ENCODE measurements at places on chromosomes 11 and 22. TPM values are rescaled to one million over a fixed set of nuclear protein-coding genes. Genes with fewer than 3 reads are reported as not detected.

DNA sequence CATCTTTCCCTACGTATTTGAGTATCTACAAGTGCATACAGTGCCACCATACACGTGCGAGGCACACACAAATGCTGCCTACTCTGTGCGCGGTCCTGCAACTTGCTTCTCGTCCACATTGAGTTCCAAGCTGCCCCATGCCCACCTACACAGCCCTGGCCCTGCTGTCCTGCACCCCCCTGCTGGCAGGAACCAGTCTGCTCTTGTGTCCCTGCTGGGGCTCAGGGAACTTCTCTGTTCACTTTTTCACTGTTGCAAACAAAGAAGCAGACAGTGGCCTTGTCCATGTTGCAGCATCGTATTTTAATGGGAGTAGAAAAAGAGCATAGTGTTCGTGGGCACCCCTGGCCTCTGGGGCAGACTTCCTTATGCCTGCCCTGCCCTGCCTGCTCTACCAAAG lies 14.0 kb downstream of the CPT1A start:
- H3K27ac ChIP-seq = no peak overlapping the region
- H3K27me3 ChIP-seq = no peaks in the 10 kb centered on the region
- H3K4me3 ChIP-seq = no peak overlapping the region
- H3K36me3 ChIP-seq = no peaks in the 10 kb centered on the region

- H3K27ac ChIP-seq = no peak overlapping the region
- no peaks in the 10 kb centered on the region for H3K4me1 ChIP-seq
- peak; percentile 47 for DNase-seq
- no peaks in the 10 kb centered on the region for H3K36me3 ChIP-seq
- no peak overlapping the region for H3K4me3 ChIP-seq
Observed at GRCh38 chr11:109697140-109697843, 275.3 kb downstream of the C11orf87 start.

SEPTIN5 gene
- 11.5 TPM for total RNA-seq

DNA sequence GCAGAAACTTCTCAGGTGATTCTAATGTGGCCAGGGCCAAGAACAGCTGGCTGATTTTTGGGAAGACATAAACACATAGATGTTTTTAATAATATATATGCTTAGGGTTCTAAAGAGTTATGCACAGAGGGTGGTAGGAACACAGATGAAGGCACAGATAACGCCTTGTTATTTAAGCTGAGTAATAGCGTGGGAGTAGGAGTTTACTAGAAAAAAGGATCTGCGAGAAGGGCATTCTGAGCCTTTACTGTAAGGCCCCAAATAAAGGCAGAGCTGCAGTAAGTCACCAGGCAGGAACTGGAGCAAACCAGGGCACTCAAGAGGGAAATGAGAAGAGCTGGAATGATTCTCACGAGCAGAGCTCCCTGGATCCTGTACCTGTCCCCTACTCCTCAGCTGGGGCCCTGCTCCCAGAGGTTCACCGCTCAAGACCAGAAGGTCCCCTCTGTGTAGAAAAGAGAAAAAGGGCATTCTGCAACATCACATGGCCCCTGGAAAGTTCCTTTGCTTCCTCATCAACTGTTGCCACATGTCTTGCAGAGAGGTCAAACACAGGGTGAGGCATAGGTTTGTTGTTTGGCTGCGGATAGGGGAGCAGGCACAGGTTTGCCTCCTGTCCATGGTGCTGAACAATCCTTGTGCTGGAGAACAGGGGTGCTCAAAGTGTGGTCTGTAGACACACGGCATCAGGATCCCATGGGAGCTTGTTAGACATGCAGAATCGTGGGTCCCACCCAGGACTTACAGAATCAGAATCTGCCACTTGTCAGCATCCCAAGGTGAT lies 125.7 kb downstream of the TENM4 start:
- no peaks in the 10 kb centered on the region for H3K27me3 ChIP-seq
- no peaks in the 10 kb centered on the region for H3K4me1 ChIP-seq
- H3K4me3 ChIP-seq = no peak overlapping the region
- no peak for DNase-seq

SERPIND1 gene
- not detected for total RNA-seq

PITPNM1 gene
- total RNA-seq = 83.3 TPM

DNA sequence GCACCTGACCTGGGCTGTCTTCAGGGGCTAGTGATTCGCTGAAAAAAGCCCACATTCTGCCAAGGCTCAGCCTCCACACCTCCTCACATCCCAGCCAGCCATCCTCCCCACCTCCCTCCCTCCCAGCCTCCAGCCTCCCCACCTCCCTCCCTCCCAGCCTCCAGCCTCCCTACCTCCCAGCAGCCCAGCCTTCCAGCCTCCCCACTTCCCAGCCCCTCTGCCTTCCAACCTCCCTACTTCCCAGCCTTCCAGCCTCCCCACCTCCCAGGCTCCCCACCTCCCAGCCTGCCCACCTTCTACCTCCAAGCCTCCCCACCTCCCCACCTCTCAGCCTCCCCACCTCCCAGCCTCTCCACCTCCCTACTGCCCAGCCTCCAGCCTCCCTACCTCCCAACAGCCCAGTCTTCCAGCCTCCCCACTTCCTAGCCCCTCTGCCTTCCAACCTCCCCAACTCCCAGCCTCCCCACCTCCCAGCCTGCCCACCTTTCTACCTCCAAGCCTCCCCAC lies 33.7 kb upstream of the TH start:
- no peaks in the 10 kb centered on the region for H3K36me3 ChIP-seq
- DNase-seq = no peak
- no peak overlapping the region for H3K4me3 ChIP-seq
- no peaks in the 10 kb centered on the region for H3K27me3 ChIP-seq
- H3K4me1 ChIP-seq = no peaks in the 10 kb centered on the region

- no peaks in the 10 kb centered on the region for H3K36me3 ChIP-seq
- no peaks in the 10 kb centered on the region for H3K27me3 ChIP-seq
- peak overlapping the region; percentile 100 for H3K27ac ChIP-seq
- H3K4me1 ChIP-seq = peaks cover 30% of the 10 kb centered on the region
- peak overlapping the region; percentile 79 for H3K4me3 ChIP-seq
Observed at GRCh38 chr11:33256031-33256812, 959 bp upstream of the HIPK3 start.

DNA sequence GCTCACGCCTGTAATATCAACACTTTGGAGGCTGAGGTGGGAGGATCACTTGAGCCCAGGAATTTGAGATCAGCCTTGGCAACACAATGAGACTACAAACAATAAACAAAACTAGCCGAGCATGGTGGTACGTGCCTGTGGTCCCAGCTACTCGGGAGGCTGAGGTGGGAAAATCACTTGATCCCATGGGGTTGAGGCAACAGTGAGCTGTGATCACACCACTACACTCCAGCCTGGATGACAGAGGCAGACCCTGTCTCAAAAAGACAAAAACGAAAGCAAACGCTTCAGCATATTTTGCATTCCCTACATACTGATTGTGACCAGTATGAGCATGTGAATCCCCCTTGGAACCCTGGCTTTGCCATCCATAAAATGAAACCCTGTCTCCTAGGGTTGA lies 33.9 kb upstream of the MN1 start:
- peaks cover 13% of the 10 kb centered on the region for H3K36me3 ChIP-seq
- H3K27ac ChIP-seq = no peak overlapping the region
- H3K27me3 ChIP-seq = no peaks in the 10 kb centered on the region

HYLS1 gene
- total RNA-seq = 3.8 TPM

GRCh38 chr22:46465345-46465720 lies 72.1 kb downstream of the CELSR1 start:
- no peak for DNase-seq
- H3K36me3 ChIP-seq = no peaks in the 10 kb centered on the region
- H3K27ac ChIP-seq = no peak overlapping the region
- H3K4me3 ChIP-seq = no peak overlapping the region
- peaks cover 6% of the 10 kb centered on the region for H3K4me1 ChIP-seq
- H3K27me3 ChIP-seq = no peaks in the 10 kb centered on the region

DNA sequence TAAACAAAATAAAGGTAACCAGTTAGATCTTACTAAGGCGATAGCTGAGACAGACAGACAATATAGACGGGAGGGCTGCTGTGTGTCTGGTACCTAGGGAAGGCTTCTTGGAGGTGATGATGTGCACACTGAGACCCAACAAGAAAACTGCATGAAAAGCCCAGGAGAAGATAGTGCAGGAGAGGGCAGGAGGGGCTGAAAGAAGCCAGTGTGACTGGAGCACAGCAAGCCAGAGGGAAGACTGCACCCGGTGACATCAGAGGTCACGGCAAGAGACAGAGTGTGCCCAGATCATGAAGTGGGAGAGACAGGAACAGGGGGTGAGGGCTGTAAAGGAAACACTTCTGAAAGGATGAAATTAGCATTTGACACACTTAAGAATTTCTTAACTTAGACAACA lies 266.3 kb downstream of the BRD1 start:
- H3K36me3 ChIP-seq = no peaks in the 10 kb centered on the region
- no peaks in the 10 kb centered on the region for H3K4me1 ChIP-seq
- H3K27me3 ChIP-seq = no peaks in the 10 kb centered on the region
- H3K4me3 ChIP-seq = no peak overlapping the region
- H3K27ac ChIP-seq = no peak overlapping the region

DNA sequence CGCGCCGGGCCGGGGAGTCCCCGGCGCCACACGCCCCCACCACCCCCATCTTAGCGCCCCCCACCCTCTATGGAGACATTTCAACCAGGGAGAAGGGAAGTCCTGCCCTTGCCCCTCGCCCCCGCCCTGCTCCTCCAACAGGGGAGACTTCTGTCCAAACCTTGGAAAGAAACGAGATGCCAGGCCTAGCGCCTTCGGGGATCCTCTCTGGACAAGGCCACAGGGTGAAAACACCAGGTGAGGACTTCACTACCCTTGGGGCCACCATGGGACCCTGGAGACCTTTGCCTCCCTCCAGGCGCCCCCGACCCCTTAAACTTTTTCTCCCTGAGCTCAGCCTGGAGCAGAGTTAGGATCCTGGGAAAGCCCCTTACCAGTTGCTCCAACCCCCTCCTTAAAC lies 11.6 kb upstream of the NPAS4 start:
- no peak for DNase-seq
- peaks cover 15% of the 10 kb centered on the region for H3K4me1 ChIP-seq
- no peak overlapping the region for H3K27ac ChIP-seq
- H3K4me3 ChIP-seq = no peak overlapping the region
- H3K27me3 ChIP-seq = peaks cover 45% of the 10 kb centered on the region
- no peaks in the 10 kb centered on the region for H3K36me3 ChIP-seq

DNA sequence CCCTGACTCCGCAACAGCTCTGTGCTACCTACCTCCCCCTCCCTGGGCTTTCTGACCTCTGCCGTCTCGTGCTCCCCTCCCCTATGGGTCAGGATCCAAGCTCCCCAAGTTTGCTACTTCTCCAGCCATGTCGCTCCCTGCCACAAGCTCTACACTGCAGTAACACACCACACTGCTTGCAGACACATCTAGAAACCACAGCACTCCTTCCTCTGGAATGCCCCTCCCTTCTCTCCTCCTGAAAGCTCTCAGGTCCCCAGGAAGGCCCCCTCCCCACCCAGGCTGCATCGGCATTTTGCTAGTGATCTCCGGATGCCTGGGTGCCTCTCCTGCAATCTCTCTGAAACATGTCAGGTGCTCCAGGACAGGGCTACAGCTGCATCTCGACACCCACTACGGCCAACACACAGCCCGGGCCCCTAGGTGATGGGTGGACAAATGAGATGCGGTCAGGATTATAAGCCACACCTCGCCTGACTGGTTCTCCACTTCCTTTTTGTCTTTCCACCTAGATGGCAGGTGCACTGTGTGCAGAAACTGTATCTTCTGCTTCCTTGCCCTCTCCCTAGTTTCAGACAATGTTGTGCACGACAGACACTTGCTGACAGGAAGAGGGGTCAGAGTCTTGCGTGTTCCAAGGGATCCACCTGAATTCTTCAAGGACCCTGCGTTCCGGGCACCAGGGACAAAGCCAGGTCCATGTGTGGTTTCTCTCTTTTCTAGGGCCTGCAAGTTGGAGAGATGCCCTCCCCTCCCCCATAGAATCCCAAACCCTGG lies 22.9 kb downstream of the RPUSD4 start:
- H3K4me3 ChIP-seq = no peak overlapping the region
- H3K27me3 ChIP-seq = no peaks in the 10 kb centered on the region
- H3K36me3 ChIP-seq = peaks cover 79% of the 10 kb centered on the region
- no peak overlapping the region for H3K27ac ChIP-seq
- peaks cover 5% of the 10 kb centered on the region for H3K4me1 ChIP-seq

DNA sequence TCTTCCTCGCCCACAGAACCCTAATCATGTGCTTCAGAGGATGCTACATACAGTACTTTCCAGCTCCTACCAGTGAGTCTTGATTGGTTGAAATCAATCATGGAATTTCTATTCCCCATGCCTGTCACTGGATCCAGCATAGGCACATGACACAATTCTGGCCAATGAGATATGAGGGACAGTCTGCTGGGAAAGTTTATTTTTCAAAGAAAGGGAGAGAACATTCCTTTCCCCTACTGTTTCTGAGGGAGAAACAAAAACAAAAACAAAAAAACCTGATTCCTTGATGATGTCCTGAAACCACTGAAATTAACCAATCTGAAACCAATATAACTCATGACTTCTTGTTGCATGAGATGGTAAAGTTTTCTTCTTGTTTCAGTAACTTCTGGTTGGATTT lies 3.3 kb upstream of the RCN1 start:
- no peaks in the 10 kb centered on the region for H3K27me3 ChIP-seq
- peaks cover 7% of the 10 kb centered on the region for H3K4me1 ChIP-seq
- H3K4me3 ChIP-seq = no peak overlapping the region
- H3K27ac ChIP-seq = no peak overlapping the region

- H3K27me3 ChIP-seq = no peaks in the 10 kb centered on the region
- no peak for DNase-seq
- H3K36me3 ChIP-seq = no peaks in the 10 kb centered on the region
- H3K4me3 ChIP-seq = no peak overlapping the region
- H3K27ac ChIP-seq = no peak overlapping the region
Observed at GRCh38 chr22:33984211-33984610, 63.9 kb upstream of the LARGE1 start.

ZNF214 gene
- 0.70 TPM for total RNA-seq

DNA sequence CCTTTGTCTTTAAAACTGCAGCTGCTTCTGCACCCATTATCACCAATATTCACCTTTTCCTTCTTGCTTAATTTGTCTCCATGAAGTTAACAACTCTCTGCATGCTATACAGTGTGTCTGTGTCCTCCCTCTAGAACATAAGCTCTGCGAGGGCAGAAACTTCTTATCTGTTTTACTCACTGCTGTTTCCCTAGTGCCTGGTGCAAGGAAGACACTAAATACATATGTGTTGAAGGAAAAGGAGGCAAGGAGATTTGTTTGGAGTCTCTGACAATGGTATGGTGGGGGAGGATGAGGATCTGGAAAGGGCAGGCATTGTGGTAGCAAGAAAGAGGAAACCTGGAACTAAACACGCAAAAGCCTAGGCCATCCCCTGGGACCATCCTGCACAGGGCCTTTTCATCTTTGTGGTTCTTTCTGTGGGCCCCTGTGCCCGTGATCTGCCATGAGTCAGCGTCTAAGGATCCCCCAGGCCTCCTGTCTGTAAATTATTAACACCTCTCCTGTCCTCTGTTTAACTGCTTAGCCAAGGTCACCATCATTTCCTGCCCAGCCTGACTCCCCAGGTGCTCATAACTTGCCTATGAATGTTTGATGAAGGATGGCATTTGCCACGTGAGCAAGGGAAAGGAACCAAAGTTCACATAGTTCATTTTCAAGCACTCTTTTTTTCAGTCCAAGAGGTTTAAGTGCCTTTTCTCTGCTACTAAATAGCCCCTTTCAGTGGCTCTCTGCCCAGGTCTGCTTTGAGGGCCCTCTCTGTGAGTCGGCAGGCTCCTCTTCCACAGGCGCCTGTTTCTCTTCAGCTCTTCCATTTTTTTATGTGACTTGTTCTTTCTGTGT lies 131.1 kb downstream of the RASSF10 start:
- no peak overlapping the region for H3K27ac ChIP-seq
- H3K36me3 ChIP-seq = no peaks in the 10 kb centered on the region
- H3K27me3 ChIP-seq = peaks cover 54% of the 10 kb centered on the region

MMP12 gene
- 8.9 TPM for total RNA-seq

GRCh38 chr11:69450064-69450856 lies 31.2 kb upstream of the LINC01488 start:
- peaks cover 32% of the 10 kb centered on the region for H3K4me1 ChIP-seq
- no peak overlapping the region for H3K4me3 ChIP-seq
- H3K36me3 ChIP-seq = no peaks in the 10 kb centered on the region
- H3K27me3 ChIP-seq = no peaks in the 10 kb centered on the region
- H3K27ac ChIP-seq = peak overlapping the region; percentile 57
- DNase-seq = no peak
